ENCODE measurements at places on chromosomes 6 and 20.

- no peak for DNase-seq
Observed at GRCh38 chr6:26129656-26130055, 42.4 kb downstream of the HFE start.

DNA sequence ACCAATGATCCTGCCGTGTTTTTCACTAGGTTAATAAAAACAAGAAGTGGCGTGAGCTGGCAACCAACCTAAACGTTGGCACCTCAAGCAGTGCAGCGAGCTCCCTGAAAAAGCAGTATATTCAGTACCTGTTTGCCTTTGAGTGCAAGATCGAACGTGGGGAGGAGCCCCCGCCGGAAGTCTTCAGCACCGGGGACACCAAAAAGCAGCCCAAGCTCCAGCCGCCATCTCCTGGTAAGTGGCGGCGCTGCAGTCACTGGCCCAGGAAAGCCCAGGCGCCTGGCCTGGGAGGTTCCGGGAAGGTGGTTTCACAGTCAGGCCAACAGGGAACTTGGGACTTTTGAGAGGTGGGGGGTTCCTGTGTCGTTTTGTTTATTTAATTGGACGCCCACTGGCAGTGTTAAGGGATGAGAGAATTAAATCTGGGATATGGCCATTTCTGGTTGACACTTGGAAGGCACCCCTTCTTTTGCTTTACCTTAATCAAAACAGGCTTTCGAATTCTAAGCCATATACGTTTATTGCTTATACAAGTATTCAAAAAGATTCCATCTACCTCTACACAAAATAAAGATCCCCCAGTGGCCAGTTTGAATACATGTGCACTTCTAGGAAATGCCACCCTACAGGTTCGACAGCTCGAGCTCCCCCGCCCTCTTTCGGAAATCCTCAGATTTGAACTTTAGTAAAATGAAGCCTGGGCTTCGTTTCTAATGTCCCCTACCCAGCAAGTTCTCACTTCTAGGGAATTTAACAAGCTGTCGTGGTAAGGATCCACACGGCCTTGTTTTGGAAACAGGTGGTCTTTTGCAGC, 138.9 kb downstream of the TMEM242 start:
- DNase-seq = peak; percentile 71

DNA sequence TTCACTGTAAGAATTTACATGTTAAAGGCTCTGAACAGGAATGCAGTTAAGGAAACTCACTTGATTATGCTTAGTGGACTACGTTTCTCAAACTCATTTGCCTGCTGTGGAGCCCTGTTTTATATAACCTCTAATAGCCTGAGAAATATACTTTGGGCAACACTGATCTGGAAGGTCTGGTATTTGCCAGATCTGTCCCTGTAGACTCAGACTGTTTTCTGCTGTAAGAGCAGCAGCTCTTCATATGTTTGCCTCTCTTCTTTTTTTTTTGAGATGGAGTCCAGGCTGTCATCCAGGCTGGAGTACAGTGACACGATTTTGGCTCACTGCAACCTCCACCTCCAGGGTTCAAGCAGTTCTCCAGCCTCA, 10.1 kb downstream of the TTPAL start:
- no peak for DNase-seq

DNA sequence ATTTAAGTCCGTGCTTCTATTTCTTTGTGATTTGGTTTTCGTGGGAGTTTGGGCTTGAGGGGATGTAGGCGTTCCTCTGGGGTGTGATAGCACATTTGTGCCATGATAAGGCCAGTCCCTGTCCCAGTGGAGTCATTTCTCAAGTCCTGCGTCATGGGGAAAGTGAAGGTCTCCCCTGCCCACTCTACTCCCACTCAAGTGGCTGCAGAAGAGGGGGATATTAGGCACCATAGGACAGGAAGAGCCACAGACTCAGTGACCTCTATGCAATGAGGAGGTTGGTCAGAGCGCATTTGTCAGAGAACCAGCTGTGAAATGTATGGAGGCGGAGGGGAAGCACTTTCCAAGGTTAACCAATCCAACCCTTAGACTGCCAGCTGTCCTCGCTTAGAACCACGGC, 51.9 kb upstream of the EDN1 start:
- no peak for DNase-seq
